ENCODE measurements at places on chromosomes 2 and 18. TPM values are rescaled to one million over a fixed set of nuclear protein-coding genes. Genes with fewer than 3 reads are reported as not detected.
A peak's percentile ranks its signal among the peaks of the same experiment; 100 is the strongest.

Gene GPR75
- 0.79 TPM for total RNA-seq

DNA sequence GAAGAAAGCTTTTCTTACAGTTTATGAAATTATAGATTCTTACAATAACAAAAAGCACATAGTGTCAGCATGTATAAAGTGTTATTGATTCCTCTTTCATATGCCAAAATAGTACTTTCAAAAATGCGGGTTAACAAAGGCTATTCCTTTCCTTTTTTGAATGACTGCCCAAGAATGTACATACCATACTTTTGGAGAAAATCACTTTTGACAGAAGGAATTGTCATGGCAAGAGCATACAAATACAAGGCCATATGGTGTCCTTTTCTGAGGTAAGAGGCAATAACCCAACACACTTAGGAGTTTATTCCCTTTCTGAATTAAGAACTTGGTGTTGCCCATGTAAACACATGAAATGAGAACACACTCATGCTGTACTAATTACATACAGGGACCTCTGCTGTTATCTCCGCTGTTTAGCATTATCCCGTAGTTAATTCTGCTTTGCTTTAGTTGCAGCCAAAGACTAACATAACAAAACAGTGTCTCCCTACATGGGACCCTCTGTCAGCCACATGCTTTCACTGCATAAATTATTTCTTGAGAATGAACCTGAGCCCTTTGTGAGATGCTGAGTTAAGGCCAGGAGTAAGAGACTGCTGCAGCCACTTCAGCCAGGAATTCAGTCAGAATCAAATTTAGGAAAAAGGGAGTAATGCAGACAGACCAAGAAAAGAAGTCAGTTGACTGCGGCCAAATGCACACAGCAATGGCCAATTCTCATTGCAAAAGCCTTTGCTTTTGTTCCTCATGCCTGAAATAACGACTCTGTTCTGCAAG, 67.0 kb downstream of the CDH2 start:
- no peak for DNase-seq

GRCh38 chr18:45993438-45993837, 26.3 kb upstream of the EPG5 start:
- DNase-seq: peak; percentile 59

DNA sequence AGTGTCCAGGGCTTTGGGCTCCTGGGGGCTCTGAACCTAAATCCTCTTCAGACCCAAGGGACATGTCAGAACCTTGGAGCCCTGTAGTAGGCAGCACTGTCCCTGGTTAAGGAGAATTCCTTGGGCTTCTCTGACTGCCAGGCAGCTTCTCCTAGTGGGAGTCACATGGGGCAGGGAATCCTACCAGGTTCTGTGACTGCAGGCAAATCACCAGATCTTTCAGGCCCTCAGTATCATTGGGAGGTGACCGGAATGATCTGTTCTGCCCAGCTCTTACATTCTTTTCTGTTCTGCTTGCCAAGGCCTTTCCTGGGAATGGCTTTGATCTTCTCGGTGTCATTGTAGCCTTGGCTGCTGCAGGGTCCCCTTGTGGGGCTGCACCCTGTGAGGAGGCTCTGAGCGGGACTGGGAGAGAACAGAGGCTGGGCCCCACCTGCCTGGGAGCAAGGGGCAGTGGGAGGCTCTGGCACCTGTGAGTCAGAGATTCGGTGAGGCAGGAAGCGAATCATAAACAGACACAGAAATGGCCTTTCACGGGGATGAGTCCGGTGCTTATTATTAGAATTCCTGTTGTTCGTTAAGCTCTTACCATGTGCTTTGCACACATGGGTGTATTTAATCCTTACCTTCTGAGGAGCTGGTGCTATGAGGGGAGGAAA, 14.1 kb downstream of the CEP68 start:
- peak; percentile 72 for DNase-seq

- DNase-seq: no peak
Observed at GRCh38 chr2:232000439-232000838, 38.9 kb downstream of the DIS3L2 start.

GRCh38 chr2:25041307-25041927, 459 bp upstream of the EFR3B start:
- DNase-seq: peak; percentile 45

GRCh38 chr2:124254621-124255020, 229.5 kb downstream of the CNTNAP5 start:
- no peak for DNase-seq

DNA sequence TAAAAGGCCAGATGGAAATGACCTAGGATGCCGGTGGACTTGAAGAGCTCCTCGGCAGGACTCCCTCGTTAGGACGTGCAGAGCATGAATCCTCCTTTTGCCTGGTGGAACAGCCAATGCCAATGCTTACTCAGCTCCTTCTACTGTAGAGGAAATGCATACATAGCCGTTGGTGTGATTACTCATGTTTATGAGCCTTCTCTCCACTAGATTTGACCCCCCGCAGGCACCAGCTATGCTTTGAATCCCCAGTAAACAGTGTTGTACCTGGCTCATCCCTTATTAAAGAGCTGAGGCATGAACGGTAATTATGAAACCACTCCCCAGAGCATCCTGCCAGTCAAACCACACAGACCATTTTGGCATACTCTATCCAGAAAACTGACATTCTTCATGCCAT, 172.8 kb downstream of the ANTXR1 start:
- DNase-seq: peak; percentile 84

DNA sequence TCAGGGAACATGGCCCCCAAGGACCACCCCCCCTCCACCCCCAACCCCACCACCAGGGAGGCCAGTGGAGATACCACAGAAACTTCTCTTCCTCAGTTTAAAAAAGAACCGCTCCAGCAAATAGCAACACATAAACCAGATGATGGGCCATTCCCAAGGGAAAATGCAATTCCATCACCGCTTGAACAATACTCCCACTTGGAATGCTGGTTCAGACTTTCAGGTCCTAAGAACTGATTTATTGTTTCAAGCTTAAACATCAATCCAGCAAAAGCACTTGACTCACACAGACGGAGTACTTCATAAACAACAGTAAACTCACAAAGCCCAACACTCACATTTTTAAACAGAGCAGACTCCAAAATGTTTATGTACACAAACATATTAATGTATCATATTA, 6.9 kb downstream of the HDAC4 start:
- no peak for DNase-seq

GRCh38 chr2:171800639-171801038, 93.4 kb downstream of the SLC25A12 start:
- DNase-seq: no peak

GRCh38 chr2:95307036-95307435, 9.9 kb downstream of the KCNIP3 start:
- DNase-seq: no peak

All from bronchial epithelial cell (primary cell).